Esophagus mucosa (tissue), 1 donor: ENCODE measurements at places on chromosomes 12 and 14. TPM values are rescaled to one million over a fixed set of nuclear protein-coding genes. Genes with fewer than 3 reads are reported as not detected.

DNA sequence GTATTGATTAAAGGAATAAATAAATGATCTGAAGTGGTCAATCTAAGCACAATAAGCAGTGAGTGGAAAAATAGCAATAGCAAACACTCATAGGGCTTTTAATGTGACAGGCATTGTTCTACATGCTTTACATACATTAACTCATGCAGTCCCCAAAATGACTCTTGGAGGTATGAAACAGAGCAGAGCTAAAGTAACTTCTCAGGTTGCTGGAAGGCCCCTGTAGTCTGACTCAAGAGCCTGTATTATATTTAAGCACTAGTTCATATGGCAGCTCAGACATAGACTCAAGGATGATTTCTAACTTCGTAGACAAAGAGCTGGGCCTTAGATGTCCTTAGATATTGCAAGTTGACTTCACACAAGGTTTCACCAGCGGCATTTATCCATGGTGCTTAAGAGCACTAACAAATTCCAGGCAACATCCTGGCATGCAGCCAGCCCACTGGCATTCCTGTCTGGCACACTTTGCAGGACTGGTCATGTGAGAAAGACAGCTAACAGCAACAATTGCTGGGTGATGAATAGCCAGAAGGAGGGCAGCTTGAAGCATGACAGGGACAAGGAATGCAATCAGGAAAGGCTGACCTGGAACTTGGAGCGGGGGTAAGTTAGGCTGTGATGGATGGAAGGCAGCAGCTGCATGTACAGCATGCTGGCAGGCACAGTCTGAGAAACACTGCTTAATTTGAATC, 22.9 kb upstream of the KTN1 start:
- ATAC-seq, result peak; percentile 68

NEUROD4 gene
- not detected for total RNA-seq

- peak; percentile 35 for ATAC-seq
These were observed 358.0 kb downstream of the DAD1 start for GRCh38 chr14:22231018-22231417.

GRCh38 chr14:103111232-103111868, 11.9 kb upstream of the TNFAIP2 start:
- ATAC-seq, result peak; percentile 59

- no peak for ATAC-seq
These were observed 1.7 kb downstream of the ZNF410 start for GRCh38 chr14:73888460-73888725.

GRCh38 chr14:95507701-95508103, 8.7 kb downstream of the SYNE3 start:
- peak; percentile 44 for ATAC-seq

- ATAC-seq, result no peak
These were observed 2.0 kb downstream of the PTPN11 start for GRCh38 chr12:112420740-112421139.

DNA sequence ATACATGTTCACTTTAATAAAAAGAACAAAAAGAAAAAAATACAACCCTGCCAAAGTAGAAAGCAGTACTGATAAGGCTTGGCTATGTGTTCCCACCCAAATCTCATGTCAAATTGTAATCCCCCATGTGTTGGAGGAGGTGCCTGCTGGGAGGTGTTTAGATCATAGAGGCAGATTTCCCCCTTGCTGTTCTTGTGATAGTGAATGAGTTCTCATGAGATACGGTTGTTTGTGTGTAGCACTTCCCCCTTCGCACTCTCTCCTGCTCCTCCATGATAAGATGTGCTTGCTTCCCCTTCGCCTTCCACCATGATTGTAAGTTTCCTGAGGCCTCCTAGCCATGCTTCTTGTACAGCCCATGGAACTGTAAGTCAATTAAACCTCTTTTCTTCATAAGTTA, 59.9 kb downstream of the USP15 start:
- no peak for ATAC-seq

DNA sequence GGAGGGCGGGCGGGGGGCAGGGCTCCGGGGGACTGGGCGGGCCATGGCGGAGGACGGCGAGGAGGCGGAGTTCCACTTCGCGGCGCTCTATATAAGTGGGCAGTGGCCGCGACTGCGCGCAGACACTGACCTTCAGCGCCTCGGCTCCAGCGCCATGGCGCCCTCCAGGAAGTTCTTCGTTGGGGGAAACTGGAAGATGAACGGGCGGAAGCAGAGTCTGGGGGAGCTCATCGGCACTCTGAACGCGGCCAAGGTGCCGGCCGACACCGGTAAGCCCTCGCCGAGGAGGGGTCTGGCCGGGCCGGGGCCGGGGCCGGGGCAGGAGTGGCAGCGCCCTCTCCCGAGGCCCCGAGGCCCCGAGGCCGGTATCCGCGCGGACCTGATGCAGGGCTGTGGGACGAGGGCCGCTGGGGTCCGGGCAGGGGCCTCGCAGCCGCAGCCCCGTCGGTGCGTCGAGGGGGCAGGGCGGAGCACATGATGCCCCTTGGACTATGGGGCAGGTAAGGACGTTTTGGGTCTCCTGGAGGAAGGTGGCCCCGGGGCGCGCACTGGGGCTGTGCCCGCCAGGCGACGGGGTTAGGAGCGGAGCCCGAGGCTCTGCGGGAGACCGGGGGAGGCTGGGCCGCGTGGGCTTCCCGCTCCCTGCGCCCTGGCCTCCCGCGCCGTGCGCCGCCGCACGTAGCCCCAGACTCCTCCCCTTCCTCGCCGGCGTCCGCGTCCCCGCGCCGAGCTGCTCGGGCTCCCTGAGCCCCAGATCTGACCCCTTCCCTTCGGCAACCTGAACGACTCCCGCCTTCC, at the start of gene TPI1:
Gene TPI1 (plus strand): TSS at position 119 of the 798 bp plus-strand sequence. CDS start 36 bp downstream, at position 155.
- peak; percentile 80 for ATAC-seq

ANO2 gene
- total RNA-seq, result 2.0 TPM

CTSG gene
- not detected for total RNA-seq

DNA sequence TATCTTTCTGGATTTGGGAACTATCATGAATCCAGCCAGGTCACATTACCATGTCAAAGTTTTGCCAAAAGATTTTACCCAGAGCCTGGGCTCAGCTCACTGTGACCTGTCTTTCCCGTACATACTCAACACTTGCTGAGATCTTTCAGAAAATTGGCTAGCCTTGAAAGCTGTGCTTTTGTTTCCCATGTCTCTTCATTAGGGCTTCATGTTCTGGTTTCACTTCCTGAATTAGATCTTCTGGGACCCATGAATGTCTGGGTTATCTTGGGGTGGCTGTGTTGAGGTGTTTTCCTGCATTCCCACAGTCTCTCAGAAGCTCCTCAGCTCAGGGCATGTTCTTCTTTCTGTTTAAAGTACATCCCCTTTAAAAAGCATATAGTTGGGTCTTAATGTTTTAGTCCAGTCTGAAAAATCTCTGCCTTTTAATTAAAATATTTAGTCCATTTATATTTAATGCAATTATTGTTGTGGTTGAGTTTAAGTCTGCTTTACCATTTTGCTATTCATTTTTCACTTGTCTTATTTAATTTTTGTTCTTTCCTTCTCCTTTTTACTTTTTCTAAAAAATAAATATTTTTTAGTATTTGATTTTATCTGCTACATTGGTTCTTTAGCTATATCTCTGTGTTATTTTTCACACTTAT, 242.7 kb downstream of the VRK1 start:
- ATAC-seq, result no peak

LRP1-AS gene
- not detected for total RNA-seq

DNA sequence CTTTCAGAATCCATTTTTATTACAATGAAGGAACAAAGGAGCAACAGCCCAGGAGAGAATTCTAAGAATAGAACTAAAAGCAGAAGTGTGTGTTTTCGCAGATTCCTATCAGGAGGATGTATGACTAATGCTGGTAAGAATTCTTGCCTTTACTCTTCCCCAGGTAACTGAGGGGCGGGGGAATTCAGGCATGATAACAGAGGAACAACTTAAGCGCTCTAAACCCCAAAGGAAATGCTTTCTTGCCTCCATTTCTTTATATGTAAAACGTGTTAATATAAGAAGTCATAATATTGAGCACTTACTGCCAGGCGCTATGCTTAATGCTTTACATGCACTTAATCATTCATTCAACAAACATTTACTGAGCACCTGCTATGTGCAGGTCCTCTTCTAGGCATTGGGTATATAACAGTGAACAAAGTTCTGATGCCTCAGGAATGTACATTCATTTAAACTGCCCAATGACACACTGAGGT, 4.5 kb downstream of the HCAR1 start:
- no peak for ATAC-seq

MANSC4 gene
- total RNA-seq, result not detected

GRCh38 chr14:31950764-31951637, 126.1 kb upstream of the ARHGAP5 start:
- peak; percentile 85 for ATAC-seq

ACVRL1 gene
- 4.9 TPM for total RNA-seq

- no peak for ATAC-seq
These were observed 25.1 kb downstream of the KRT80 start for GRCh38 chr12:52166672-52167071.

- no peak for ATAC-seq
These were observed 23.1 kb upstream of the P2RX4 start for GRCh38 chr12:121186826-121187225.

DNA sequence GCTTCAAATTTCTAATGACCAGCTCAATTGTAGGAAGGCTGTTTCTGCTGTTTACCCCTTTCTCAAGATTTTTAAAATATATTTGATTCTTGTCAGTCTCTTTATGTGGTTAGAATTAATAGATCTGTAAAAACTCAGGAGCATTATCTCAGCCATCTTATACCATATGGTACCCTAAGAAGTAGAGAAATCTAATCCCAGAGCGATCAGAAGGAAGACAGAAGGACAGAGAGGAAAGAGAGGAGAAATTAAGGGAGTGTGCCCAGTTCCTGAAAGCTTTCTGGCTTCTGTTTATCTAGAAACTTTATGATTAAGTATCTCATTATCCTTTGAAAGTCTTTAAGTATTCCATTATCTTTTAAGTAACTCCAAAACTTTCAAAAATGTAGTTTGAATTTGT, 152.1 kb upstream of the NAV3 start:
- ATAC-seq, result no peak

P3H3 gene
- total RNA-seq, result 1.7 TPM

BBOF1 gene
- total RNA-seq, result 2.5 TPM

BEGAIN gene
- 0.68 TPM for total RNA-seq

GRCh38 chr12:62335796-62336195, 75.6 kb downstream of the USP15 start:
- no peak for ATAC-seq

GLI1 gene
- 0.72 TPM for total RNA-seq

- no peak for ATAC-seq
These were observed 323.9 kb upstream of the DIO2 start for GRCh38 chr14:80535171-80535570.

GRCh38 chr12:48423171-48423570, 49.2 kb upstream of the ANP32D start:
- ATAC-seq, result no peak

DNA sequence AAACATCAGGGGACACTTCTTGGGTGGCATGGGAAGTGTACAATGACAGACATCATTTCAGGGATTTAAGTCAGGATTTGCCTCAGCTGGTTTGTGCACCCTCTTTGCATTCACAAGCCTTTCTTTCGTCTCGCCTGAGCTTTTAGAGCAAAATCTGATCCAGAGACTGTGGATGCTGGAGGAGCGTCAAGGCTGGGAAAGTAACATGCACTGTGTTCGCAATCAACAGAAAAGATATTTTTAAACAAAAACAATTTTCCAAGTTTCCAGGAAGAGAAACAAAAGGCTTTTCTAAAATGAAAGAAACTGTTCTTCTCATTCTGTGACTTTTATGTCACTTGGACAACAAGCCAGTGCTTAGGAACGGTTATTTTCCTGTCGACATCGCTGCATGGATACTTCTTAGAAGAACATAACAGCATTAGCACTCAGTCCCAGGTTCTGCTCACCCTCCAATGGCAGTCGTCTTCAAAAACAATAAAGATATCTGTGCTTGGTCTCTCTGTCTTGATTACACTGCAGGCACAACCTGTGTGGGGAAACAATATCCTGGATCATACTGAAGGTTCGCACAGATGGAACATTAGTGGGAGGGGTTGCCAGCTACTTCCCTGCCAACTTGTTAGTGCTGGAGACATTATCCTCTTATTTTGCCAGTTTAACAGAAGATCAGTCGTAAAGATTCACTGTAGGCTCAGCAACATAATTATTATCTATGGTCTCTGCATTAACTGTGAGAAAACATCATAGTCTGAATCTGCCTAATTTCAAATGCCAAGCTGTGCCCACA, 403.3 kb upstream of the ATP2B1 start:
- no peak for ATAC-seq

- no peak for ATAC-seq
These were observed 109.5 kb downstream of the BTG1 start for GRCh38 chr12:92036061-92036620.

- ATAC-seq, result no peak
These were observed 250.2 kb upstream of the RTL1 start for GRCh38 chr14:101153691-101154090.

GRCh38 chr12:88726806-88727720, 146.8 kb upstream of the KITLG start:
- ATAC-seq, result no peak

GYS2 gene
- 0.68 TPM for total RNA-seq

- ATAC-seq, result no peak
These were observed 44.8 kb upstream of the TBX5 start for GRCh38 chr12:114450515-114451300.

SPX gene
- total RNA-seq, result 0.08 TPM
